ENCODE measurements at places on chromosomes 5 and 9.
A peak's percentile ranks its signal among the peaks of the same experiment; 100 is the strongest.

GRCh38 chr9:38215465-38215864 is 146.4 kb upstream of the SHB start:
- no peak for DNase-seq

GRCh38 chr5:2375757-2376250 is 375.7 kb downstream of the IRX2 start:
- DNase-seq: no peak

DNA sequence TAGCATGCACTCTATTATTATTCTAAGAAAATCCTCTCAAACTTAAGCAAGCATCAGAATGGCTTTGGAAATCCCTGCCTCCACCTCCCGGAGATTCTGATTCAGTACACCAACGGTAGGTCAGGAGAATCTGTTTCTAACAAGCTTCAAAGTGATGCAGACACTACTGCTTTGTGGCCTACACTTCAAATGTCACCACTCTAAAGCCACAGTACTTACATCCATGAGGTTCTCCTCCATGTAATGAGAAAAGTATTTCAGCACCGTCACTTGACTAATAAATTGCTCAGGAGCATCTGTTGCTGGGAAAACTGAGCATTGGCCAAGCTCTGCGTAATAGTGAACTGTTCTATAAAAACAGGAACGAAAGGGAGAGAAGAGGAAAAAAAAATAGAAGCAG is 4.8 kb downstream of the PLK2 start:
- DNase-seq: no peak

GRCh38 chr5:57931352-57931751 is 448.7 kb upstream of the ACTBL2 start:
- DNase-seq: no peak

DNA sequence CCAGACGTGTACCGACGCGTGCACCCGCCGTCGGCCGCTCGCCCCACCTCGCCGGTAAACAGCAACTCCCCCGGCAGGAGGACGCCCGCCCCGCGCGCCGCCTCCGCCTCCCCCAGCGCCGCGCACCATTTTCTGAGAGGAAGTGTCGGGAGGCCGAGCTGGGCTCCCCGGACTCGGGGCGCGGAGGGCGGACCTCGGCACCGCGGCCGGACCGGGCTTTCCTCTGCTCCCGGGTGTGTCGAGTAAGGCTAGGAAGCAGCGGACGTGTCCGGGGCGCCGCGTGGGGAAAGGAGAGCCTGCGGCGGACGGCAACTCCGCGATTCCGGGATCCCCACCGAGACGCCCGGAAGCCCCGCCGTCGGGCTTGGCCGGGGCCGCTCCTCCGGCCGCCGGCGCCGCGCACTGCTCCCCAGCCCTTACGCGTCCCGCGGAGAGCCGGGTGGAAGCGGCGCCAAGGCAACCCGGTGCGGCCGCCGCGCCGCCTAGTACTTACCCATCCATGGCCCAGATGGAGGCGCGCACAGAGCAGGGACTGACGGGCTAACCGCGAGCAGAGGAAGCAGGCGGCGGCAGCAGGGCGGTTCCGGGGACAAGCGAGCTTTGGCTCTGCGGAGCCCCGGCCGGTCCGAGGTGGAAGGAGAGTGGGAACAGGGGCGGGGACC is at the start of gene PTBP3:
TSS of gene PTBP3 (minus strand) at position 643 of the 662 bp plus-strand sequence. CDS start 35,754 bp downstream, outside the sequence.
- DNase-seq: no peak

GRCh38 chr5:134732819-134733218 is 5.5 kb upstream of the CAMLG start:
- no peak for DNase-seq

- no peak for DNase-seq
These were observed 118.9 kb upstream of the NFIB start for GRCh38 chr9:14432666-14433350.

DNA sequence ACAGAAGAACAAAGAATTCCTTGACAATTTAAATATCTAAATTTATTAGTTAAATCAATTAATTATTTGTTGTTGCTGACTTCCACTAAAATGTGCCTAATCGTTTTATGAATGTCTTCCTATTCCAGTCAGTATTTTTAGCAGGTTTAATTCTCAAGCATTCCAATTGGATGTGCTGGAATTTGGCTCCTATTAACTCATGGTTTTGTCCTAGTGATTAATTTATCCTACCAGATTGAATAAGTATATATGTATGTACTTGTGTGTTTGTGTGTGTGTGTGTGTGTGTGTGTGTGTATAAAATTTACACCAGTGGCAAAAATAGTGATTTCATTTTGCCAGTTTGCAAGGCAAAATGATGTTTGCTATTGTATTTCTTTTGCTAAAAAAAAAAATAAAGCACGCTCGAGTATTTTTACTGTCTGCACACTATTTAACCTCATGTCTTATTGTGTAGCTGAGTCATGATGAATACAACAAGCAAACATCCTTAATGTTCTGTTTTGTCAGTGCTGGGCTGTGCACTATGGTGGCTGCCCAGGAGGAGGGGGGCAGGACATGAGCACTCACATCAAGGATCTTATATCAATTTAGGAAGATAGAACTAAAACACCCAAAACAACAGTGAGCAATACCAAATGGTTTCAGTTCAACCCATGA is 375.5 kb downstream of the PDE4D start:
- no peak for DNase-seq

GRCh38 chr9:129894120-129894823 is 59.0 kb downstream of the USP20 start:
- DNase-seq: no peak

DNA sequence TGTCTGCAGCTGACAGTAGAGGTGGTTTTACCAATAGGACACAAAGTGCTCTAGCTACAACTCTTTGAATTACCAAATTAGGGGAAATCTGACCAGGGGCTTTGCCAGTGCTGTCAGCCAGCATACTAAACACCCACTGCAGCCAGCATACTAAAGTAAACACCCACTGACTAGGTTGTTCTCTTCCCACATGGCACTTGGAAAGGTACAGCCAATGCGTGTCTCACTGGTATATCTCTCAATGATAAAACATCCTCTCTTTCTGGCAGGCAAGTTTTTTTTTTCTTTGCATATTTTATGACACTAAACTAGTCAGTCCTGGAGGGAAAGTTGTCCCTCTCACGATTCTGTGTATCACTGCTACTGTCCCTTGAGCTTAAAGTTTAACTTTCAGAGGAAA is 216.1 kb downstream of the TLE1 start:
- DNase-seq: no peak

- DNase-seq: no peak
These were observed 17.0 kb downstream of the LARS1 start for GRCh38 chr5:146165460-146165859.

- DNase-seq: no peak
These were observed 6.3 kb downstream of the BHMT2 start for GRCh38 chr5:79075646-79076426.

DNA sequence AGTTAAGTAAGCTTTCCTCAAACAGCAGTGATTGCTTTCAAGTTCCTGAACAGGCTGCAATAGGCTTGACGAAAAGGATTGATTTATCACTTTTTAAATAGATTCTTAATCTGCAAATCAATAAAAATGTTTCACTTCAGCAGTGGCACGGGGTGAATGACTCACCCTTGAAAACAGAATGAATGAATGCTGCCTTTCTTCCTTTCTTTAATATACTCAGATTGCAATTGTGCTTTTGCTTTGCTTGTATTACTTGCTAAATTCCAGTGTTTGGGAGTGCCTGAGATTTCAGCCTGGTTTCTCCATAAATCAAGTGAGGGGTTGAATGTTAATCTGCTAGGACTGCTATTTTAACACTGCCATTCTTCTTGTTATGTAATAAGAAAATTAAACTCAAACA is 1293.8 kb downstream of the PTPRD start:
- DNase-seq: no peak

DNA sequence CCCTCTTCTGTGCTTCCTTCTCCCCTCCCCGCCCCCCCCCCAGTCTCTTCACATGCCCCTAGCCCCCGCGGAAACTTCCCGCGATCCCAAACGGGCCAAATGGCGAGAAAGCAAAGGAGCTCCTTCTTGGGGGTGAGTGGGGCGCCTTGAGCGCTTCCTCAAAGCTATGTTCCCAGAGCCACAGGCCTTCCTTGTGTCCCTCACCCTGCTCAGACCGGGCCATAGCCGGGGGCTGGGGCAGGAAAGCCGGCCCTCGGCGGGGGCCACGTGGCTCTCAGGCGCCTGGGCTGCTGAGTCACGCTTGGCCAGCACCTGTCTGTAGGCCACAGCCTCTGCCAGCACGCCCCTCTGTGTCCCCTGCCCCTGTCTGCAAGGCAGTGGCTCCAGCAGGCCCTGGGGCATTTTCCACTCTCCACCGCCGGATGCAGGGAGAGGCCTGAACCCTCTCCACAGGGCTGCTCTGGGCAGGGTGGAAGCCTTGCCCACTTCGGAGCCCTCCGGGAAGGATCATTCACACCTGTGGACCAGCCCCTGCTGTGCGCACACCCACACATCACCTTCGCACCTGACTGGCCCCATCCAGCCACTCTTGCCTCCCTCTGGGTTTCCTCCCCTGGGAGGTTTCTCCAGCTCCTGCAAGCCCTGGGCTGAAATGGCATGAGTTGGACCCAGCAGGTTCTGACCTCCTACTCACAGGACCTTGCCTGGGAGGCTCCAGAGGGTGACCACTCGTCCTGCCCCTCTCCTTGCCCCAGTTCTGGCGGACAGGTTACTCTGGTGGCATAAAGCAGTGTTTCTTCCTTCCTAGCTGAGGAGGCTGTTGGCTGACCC is 1.2 kb upstream of the SQSTM1 start:
- no peak for DNase-seq

DNA sequence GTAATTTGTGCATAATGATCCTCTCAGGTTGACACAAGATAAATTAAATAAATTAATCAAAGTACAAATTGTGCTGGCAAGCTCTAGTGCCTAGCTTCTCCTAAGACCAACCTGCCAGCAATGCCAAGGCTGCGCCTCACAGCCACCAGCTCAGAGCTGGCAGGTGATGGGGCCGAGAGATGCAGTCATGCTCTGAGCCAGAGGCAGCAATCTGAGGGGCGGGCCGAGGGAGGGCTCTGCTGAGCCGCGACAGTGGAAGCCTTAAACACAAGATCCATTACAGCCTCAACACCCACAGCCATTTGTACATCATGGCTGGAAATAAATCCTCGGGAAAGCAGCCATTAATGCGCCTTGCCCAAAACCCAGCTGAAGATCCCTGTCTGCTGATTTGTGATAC is 20.3 kb downstream of the MED27 start:
- no peak for DNase-seq

DNA sequence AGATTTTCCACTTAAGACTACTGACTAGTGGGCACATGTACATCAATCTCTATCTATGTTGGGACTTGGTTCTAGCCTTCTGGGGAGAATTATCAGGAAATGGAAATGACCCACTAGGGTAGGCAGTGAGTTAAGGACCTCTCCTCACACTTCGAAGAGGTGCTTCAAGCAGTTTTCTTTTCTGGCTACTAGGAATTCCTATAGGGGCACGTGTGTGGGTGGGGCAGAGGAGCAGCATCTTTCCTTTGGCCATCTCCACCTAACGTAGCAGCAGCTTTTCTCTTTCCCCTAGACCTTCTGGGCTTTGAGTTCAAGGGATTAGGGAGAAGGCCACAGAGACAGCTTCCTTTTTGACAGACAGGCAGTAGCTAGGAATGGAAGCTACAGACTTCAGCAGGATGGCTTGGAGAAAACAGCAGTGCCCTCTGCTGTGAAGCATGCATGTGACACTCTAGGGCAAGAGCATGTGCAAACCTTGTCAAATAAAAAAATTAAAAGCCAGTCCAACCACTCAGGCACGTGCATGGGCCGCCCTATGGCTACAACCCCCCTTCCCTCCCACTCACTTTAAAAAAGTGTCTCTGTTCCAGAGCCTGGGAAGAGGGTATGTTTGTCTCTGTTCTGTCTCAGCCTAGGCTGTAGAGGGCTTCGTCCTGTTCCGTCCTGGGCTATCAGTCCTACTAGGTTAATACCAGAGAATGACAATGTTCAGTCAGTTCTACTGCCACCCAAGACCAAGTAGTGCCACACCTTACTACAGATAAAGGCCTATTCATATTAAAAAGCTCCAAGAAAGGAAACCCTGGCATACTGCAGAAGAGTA is 8.7 kb upstream of the GFRA3 start:
- peak; percentile 9 for DNase-seq

DNA sequence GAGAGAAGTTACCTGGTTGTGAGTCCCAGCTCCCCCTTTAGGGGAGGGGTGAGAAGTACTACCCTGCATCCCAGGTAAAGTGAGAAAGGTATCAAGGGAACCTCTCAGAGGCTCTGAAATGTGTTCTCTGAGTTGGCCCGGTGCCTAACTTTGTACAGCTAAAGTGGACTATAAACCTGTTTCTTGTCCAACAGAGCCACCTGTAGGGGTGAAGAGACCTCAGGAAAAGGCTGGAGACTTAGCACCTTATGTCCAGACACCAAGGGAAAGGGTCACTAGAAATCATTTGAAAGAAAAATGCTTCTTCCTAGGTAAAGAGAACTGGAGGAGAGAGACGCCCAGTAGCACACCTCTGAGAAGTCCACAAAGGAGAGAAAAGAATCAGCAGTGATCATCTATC is 108.3 kb upstream of the KIF2A start:
- no peak for DNase-seq

- no peak for DNase-seq
These were observed 212.4 kb downstream of the TMEM232 start for GRCh38 chr5:110514030-110514429.

GRCh38 chr5:127429928-127430327 is 87.5 kb upstream of the PRRC1 start:
- DNase-seq: no peak

- no peak for DNase-seq
These were observed 54.3 kb downstream of the TLE1 start for GRCh38 chr9:81634915-81635516.

DNA sequence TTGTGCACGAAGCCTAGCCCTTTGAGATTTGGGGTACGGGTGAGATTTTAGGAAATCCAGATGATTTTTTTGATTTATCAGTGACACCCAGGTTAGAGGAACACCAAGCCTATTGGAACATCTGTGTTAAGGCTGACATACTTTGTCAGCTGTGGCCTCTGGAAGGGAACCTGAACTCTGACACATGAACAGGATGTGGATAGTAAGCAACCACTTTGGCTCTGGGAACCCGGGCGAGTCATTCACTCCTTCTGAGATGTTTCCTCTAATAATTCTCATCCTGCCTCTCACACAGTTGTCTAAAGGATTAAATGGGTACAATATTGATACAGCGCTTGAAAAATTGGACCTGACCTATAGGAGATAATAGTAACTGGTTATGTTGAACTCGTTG is 67.8 kb downstream of the FGF1 start:
- no peak for DNase-seq

Measured in forelimb muscle (tissue), 1 donor.